ENCODE measurements at places on chromosomes 1 and 21. TPM values are rescaled to one million over a fixed set of nuclear protein-coding genes. Genes with fewer than 3 reads are reported as not detected.

The OR14K1 gene
- not detected for total RNA-seq

The PRR9 gene
- not detected for total RNA-seq

The SPRR3 gene
- not detected for total RNA-seq

The S100A2 gene
- total RNA-seq = 1.5 TPM

The HSPA13 gene
- total RNA-seq = 30.9 TPM

The TNFRSF18 gene
- not detected for total RNA-seq

The KLHDC9 gene
- total RNA-seq = 0.20 TPM

The KHDC4 gene
- total RNA-seq = 23.1 TPM

The NR1I3 gene
- total RNA-seq = not detected

The INAVA gene
- total RNA-seq = not detected

The GNAT2 gene
- not detected for total RNA-seq

The DCST1 gene
- total RNA-seq = not detected

The CR1L gene
- total RNA-seq = not detected

The TBX19 gene
- total RNA-seq = 0.59 TPM

The AGMAT gene
- total RNA-seq = 2.9 TPM

The COL24A1 gene
- total RNA-seq = under 0.01 TPM

The USH2A gene
- total RNA-seq = not detected

The MAB21L3 gene
- total RNA-seq = under 0.01 TPM

The LHX8 gene
- total RNA-seq = not detected

The ZMYM1 gene
- 19.8 TPM for total RNA-seq

The FCRL5 gene
- not detected for total RNA-seq

The KDM1A gene
- 126 TPM for total RNA-seq

The DIO1 gene
- not detected for total RNA-seq

The SH2D1B gene
- total RNA-seq = under 0.01 TPM

The CHI3L2 gene
- total RNA-seq = not detected

The OVAAL gene
- total RNA-seq = not detected

The B3GALT2 gene
- total RNA-seq = not detected

The AIM2 gene
- 1.8 TPM for total RNA-seq

The AMY1C gene
- total RNA-seq = not detected

The LRRC8C gene
- total RNA-seq = 17.4 TPM

The RHBDL2 gene
- total RNA-seq = 0.39 TPM

The RUNX1 gene
- 18.4 TPM for total RNA-seq

Data from subcutaneous preadipocyte (primary cell).